ENCODE measurements at places on chromosomes 6 and 20. TPM values are rescaled to one million over a fixed set of nuclear protein-coding genes. Genes with fewer than 3 reads are reported as not detected.
A peak's percentile ranks its signal among the peaks of the same experiment; 100 is the strongest.

DNA sequence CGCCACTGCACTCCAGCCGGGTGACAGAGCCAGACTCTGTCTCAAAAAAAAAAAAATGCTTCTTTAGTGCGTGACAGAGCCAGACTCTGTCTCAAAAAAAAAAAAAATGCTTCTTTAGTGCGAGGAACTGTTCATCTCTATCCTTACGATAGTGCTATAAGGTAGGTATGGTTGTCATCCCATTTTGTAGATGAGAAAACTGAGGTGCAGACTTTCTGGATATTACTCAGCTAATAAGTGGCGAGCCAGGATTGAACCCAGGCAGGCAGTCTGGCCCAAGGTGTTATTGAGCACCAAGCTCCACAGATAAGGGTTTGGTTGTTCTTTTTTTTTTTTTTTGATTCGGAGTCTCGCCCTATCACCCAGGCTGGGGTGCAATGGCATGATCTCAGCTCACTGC, 11.9 kb downstream of the MEA1 start:
- H3K27me3 ChIP-seq: no peaks in the 10 kb centered on the region
- peaks cover 5% of the 10 kb centered on the region for H3K36me3 ChIP-seq
- H3K4me1 ChIP-seq: no peaks in the 10 kb centered on the region
- H3K4me3 ChIP-seq: no peak overlapping the region
- no peak for DNase-seq
- no peak overlapping the region for H3K27ac ChIP-seq

DNA sequence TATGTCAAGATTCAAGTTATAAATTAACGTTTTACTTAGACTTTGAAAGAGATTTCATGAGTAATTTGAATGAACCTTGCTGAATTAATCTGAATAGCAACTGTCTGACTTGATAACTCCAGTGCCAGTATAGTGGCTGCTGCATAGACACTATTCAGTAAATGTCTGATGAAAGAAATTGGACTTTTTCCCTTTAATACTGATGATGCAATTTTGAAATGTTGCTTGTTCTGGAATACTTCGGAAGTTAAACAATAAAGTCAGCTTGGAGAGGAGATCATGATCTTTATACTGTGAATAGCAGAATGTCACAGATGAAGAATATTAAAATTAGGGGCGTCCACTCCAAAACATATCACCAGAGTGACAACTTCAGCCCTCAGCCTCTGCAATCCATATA, 3.6 kb upstream of the PGBD1 start:
- peaks cover 22% of the 10 kb centered on the region for H3K4me1 ChIP-seq
- H3K36me3 ChIP-seq: peaks cover 19% of the 10 kb centered on the region
- no peak for DNase-seq
- peaks cover 11% of the 10 kb centered on the region for H3K27me3 ChIP-seq

DNA sequence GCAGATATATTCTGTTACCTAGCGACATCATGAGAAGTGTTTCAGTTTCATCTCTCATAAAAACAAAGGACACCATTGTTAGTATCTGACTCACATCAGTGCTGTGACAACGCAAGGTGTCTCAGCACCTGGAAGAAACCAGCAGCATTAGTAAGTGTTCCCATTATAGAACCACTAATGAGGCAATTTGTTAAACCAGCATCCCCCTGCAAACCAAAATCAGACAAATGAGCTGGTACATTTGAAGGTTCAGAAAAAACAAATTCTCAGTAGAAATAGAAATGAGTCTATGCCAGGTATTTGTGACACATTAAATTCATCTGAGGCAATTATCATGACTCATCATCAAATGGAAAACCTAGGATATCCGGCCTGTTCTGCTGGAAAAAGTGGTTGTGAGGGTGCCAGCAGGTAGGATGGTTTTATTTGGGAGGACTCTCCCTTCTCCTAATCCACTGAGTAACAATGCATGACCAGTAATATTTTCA, 151.7 kb downstream of the TMEM200A start:
- H3K36me3 ChIP-seq: peaks cover 29% of the 10 kb centered on the region
- H3K4me1 ChIP-seq: peaks cover 61% of the 10 kb centered on the region
- H3K27me3 ChIP-seq: no peaks in the 10 kb centered on the region
- no peak for DNase-seq
- H3K27ac ChIP-seq: peak overlapping the region; percentile 71

GRCh38 chr6:166586424-166587156, at the start of gene RAMACL:
Gene RAMACL (minus strand): TSS chr6:166586678. CDS start chr6:166586477, 201 bp downstream.
- H3K27me3 ChIP-seq: no peaks in the 10 kb centered on the region
- peak; percentile 37 for DNase-seq
- H3K4me1 ChIP-seq: peaks cover 29% of the 10 kb centered on the region
- H3K36me3 ChIP-seq: no peaks in the 10 kb centered on the region
- peak within 1 kb of the TSS; percentile 33 for H3K27ac ChIP-seq

GRCh38 chr6:127349980-127350379, 6.6 kb upstream of the ECHDC1 start:
- no peak for DNase-seq
- H3K4me1 ChIP-seq: peaks cover 6% of the 10 kb centered on the region
- no peaks in the 10 kb centered on the region for H3K27me3 ChIP-seq
- H3K36me3 ChIP-seq: peaks cover 7% of the 10 kb centered on the region

DNA sequence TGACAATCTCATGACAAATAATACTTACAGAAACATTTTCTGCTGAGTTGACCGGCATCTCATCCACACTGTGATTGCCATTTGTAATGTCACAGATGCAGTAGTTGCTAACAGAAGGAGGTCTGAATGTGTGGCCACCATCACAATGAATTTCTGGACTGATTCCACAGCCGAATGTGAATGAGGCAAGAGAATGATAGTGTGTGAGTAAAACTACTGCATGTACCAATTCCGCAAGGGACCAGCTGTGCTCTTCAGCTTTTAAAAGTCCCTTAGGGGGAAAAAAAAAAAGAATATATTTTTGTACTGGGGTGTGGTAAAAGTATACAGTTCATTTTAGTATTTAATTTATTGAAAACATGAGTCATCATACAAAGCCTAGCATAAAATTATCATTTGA, 96.2 kb downstream of the SESN1 start:
- no peaks in the 10 kb centered on the region for H3K27me3 ChIP-seq
- peaks cover 9% of the 10 kb centered on the region for H3K36me3 ChIP-seq
- DNase-seq: no peak
- no peak overlapping the region for H3K4me3 ChIP-seq
- H3K4me1 ChIP-seq: peaks cover 10% of the 10 kb centered on the region
- H3K27ac ChIP-seq: no peak overlapping the region

DNA sequence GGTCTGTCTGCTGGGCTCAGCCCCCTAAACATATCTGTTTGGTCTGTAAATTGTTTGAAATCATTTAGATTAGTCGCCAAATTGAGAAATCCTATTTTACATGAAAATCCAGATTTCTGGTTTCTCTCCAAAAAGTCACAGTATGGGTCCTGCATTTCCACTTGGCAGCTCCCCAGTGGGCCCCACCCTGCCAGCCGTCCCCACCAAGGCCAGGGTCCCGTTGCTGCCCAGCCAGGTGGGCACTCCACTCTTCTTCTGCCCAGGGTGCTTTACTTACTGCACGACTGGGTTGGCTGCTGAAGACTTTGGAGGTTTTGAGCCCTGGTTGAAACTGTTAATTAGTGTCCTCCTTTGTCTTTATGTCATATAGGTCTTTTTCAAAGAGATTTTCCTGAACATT, 50.4 kb downstream of the ARFGEF2 start:
- peaks cover 12% of the 10 kb centered on the region for H3K36me3 ChIP-seq
- no peak overlapping the region for H3K4me3 ChIP-seq
- H3K4me1 ChIP-seq: no peaks in the 10 kb centered on the region

DNA sequence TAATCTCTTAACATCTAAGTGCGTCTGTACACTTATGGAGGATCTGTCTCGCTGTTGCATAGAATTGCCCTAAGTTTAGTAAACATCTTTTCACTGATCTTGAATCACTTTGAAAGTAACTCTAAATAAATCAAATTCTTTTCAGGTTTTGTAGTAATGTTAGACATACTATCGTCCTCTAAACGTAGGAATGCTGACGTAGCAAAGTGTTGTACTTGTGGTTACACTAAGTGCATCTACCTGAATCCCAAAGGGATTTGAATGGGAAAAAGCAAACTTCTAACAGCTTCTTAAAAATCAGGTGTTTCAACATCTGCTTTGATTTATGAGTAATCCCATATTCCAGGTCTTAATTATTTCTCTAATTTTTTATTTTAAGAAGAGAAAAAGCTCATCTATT, 49.8 kb downstream of the MAP7 start:
- H3K4me3 ChIP-seq: no peak overlapping the region
- no peaks in the 10 kb centered on the region for H3K27me3 ChIP-seq
- DNase-seq: no peak
- no peaks in the 10 kb centered on the region for H3K36me3 ChIP-seq
- H3K4me1 ChIP-seq: no peaks in the 10 kb centered on the region

DNA sequence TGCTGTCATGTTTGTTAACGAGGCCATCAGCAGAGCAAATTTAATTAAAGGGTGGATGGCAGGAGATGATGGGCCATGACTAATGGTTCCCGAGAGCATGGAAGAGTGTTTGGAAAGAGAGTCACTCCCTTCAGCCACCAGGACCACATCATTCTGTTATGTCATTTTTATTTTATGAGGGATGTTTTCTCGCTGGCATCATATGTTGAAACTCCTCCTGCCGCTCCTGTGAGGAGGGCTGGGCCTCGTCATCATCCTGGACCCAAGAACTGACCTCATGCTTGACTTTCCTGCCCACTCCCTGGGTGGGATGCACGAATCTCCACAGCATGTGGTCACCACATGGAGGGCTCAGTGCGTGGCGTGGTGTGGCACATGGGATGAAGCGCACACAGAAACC, 86.4 kb upstream of the FRMD1 start:
- H3K4me1 ChIP-seq: no peaks in the 10 kb centered on the region
- no peak overlapping the region for H3K27ac ChIP-seq
- no peak for DNase-seq

DNA sequence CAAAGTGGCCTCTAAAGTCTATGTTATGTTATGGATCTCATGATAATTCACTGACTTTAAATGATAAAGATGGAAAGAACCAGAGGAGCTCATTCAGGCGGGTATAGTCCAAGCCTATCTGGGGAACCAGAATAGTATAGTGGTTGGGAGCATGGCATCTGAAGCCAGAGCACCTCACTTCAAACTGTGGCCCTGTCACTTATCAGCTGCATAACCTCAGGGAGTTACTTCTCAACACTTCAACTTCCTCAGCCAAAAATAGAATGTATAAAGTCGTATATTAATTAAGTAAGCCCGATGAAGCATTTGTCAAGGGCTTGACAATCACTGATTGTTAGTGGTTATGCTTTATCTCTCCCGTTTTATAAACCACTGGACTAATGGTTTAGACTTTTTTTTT, 112.7 kb downstream of the RTN4IP1 start:
- DNase-seq: no peak
- peaks cover 80% of the 10 kb centered on the region for H3K4me1 ChIP-seq
- no peaks in the 10 kb centered on the region for H3K36me3 ChIP-seq
- no peaks in the 10 kb centered on the region for H3K27me3 ChIP-seq
- peak overlapping the region; percentile 78 for H3K27ac ChIP-seq

DNA sequence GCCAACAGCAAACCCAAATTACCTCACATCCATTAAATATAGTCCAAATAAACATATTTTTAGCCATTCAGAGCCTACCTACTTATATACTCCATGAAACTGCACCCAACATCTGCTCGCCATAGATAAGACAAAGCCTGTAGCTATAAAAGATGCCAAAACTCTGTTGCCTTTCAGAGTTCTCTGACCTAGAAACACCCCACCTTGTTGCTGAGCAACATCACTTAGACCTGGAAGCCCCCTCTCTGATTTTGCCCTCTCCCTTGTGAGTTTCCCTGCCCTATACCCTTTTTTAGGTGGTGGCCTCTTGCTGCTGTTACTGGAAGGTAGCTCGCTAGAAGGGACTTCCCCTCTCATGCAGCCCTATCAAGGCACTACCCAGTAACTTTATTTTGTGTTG, 27.7 kb upstream of the FBXL4 start:
- H3K27me3 ChIP-seq: no peaks in the 10 kb centered on the region
- DNase-seq: no peak
- H3K27ac ChIP-seq: no peak overlapping the region
- H3K36me3 ChIP-seq: no peaks in the 10 kb centered on the region

DNA sequence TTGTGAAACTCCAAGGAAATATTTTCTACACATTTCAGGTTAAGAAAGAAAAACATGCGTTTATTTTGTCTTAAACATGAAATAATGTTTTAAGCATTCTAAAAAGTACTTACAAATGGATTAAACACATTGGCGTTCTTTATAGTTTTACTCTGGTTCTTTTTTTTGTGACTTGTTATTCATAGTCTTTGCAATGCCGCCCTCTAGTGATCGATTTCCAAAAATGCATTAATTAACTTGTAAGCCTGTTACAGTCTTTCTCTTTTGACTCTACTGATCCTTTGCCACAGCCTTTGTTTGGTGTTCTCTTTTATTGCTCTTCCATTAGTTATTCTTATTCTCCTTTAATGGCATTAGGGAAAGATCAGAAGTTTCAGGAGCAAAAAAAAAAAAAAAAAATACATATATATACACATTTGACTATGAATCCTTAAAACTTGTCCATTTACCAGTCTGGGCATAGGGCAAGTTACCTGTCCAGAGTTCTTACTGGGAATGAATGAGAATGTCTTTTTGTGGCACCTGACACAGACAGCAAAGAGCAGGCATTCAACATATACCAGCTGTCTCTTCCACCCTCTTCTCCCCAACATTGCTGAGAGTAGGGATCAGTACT, 59.9 kb downstream of the MACROD2 start:
- peaks cover 7% of the 10 kb centered on the region for H3K27me3 ChIP-seq
- no peak overlapping the region for H3K4me3 ChIP-seq
- peak; percentile 38 for DNase-seq
- no peak overlapping the region for H3K27ac ChIP-seq

- no peak for DNase-seq
- no peak overlapping the region for H3K27ac ChIP-seq
- H3K4me1 ChIP-seq: no peaks in the 10 kb centered on the region
- H3K4me3 ChIP-seq: no peak overlapping the region
Observed at GRCh38 chr20:10020937-10021336, 13.8 kb upstream of the ANKEF1 start.

DNA sequence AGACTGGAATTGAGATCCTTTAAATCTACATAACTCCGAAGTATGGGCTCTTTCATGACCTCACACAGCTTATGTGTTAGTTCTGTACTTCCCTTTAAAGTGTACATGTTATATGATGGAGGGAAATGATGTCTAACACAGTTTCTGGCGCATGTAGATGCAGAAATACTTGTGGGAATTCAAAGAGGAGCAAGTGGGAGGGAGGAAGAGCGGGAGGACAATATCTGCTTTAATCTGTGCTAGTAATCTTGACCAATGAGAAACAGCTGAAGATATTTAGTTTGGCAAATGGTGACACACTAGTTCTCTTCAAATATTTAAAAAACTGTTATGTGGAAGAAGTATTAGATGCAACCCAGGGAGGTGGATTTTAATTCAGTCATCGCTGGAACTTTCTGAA, 62.9 kb upstream of the PLEKHG1 start:
- DNase-seq: no peak
- no peak overlapping the region for H3K4me3 ChIP-seq
- H3K4me1 ChIP-seq: peaks cover 8% of the 10 kb centered on the region
- peaks cover 35% of the 10 kb centered on the region for H3K27me3 ChIP-seq

- no peak for DNase-seq
- H3K36me3 ChIP-seq: no peaks in the 10 kb centered on the region
- H3K4me3 ChIP-seq: no peak overlapping the region
- H3K27me3 ChIP-seq: peaks cover 22% of the 10 kb centered on the region
- H3K4me1 ChIP-seq: no peaks in the 10 kb centered on the region
Observed at GRCh38 chr6:99836471-99836870, 157.6 kb downstream of the MCHR2 start.

Gene CLDN20
- not detected for total RNA-seq

Gene TFAP2D
- total RNA-seq: not detected

Gene PET117
- total RNA-seq: 10.2 TPM

Gene NQO2
- total RNA-seq: 32.7 TPM

Gene PRR18
- not detected for total RNA-seq

Gene ADGB
- not detected for total RNA-seq

Gene MTFR2
- total RNA-seq: 29.4 TPM

Data from activated T-cell treated with anti-CD3 and anti-CD28 coated beads, Interleukin-2, amount 50 U/mL, for 72 hours (primary cell).